ENCODE measurements at places on chromosomes 7 and 10.

- DNase-seq: no peak
Observed at GRCh38 chr7:76272851-76273497, 29.5 kb upstream of the HSPB1 start.

DNA sequence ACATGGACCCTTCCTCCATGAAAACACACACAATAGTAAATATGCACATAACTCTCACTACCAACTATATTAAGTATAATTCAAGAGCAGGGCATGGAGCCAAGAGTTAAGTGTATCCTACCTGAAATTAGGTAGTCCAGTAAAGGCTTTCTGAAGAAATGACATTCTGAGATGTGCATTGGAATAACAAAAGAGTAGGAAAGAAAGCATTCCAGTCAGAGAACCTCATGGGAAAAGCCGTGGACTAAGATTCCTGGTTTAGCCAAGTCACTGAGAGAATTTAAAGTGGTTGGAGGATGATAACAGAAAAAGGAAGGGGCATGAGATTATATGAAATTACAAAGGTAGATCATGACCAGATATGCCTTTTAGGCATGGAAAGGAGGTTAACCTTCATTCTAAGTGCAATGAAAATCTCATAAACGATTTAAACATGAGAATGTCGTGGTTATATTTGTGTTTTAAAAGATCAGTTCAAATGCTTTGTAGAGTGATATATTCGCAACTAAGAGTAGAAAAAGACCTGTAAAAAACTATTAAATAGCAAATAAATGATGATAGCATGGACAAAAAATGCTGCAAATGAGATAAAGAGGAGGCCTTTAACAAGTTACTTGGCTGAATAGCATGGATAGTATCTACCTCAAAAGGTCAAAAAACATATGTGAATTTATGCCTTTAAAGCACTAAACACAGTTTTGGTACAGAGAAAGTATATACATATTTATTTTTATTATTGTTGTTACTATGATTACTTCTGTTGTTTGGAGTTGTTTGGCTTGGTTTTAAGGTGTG lies 767.4 kb upstream of the GHITM start:
- DNase-seq: no peak

DNA sequence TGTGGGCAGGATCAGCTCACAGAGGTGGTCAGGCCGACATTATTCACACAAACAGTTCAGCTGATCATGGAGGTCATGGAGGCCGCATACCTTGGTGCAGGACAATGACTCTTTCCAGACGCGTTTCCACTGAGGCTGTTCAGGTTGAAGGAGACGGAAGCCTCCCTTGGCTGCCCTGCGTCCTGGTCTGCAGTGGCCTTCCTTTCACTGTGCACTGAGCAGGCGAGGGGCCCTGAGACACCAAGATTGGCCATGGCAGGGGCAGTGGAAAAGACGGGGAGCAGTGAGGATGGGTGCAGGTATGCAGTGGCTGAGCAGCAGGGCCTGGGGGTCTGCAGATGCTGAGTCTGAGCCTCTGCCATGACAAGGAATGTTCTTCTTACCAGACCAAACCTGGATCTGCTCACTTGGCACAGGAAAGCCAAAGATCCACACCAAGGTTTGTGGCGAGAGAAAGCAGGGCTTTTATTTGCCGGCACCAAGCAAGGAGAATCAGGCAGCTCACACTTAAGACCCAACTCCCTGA lies 263.3 kb downstream of the GLRX3 start:
- DNase-seq: no peak

DNA sequence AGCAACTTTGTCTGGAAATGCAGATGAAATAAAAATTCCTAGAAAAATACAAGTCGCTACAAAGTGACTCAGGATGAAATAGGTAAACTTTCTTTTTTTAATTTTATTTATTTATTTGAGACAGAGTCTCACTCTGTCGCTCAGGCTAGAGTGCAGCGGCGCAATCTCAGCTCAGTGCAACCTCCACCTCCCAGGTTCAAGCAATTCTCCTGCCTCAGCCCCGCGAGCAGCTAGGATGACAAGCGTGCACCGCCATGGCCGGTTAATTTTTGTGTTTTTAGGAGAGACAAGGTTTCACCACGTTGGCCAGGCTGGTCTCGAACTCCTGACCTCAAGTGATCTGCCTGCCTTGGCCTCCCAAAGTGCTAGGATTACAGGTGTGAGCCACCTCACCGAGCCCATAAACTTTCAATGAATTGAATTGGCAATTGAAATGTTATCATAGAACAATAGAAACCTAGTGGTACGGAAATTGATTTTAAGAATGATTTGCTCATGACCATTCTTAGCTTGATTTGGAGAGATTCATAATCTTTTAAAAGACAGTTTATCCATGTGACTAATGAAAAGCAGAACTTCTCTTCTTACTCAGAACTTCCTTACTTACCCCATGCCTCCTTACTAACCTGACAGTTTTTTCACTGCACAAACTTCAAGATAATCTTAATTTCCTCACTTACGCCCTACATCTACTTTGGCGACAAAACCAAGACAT lies 161.7 kb downstream of the FAM107B start:
- DNase-seq: no peak

- no peak for DNase-seq
Observed at GRCh38 chr10:29109707-29110571, 178.9 kb upstream of the LYZL1 start.

- DNase-seq: no peak
Observed at GRCh38 chr7:107080099-107080505, 35.6 kb downstream of the PRKAR2B start.

DNA sequence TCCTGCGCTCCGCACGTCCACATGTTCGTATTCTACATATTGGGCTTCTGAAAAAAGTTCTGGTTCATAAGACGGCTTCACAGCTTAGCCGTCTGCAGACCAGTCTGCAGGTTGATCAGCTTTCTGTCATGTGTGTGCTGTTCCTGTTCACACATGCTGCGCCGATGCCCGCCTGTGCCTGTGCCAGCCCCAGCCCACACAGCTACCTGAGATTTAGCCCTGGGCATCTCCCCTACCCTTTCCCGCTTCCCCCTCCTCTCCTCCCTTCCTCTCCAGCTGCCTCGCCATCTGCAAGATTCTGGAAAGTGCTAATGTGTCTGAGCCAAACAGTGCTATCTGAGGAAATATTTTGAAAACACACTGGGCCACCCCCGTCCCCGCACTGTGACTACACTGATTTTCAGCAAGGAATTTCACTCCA lies 7.1 kb downstream of the CHST3 start:
- no peak for DNase-seq

All from NCI-H460 (cell line).